ENCODE measurements at places on chromosomes 12 and 14.
A peak's percentile ranks its signal among the peaks of the same experiment; 100 is the strongest.

DNA sequence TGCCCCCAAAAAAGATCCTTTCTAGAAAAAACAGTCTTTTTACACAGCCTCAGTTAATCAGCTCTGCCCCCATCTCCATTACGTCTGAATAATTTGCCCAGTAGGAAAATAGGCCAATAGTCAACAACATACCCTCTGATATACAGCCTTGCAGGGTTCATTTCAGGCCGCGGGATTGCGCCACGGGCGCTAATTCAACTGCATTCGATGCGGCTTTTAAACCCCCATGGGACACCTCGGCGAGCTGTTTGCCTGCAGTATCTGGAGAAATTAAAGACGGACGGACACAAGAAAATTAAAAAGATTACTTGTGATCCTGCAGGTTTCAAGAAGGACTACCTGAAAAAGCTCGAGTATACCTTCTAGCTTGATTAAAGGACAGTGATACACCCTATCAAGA lies 36.1 kb downstream of the ERP29 start:
- DNase-seq = no peak

DNA sequence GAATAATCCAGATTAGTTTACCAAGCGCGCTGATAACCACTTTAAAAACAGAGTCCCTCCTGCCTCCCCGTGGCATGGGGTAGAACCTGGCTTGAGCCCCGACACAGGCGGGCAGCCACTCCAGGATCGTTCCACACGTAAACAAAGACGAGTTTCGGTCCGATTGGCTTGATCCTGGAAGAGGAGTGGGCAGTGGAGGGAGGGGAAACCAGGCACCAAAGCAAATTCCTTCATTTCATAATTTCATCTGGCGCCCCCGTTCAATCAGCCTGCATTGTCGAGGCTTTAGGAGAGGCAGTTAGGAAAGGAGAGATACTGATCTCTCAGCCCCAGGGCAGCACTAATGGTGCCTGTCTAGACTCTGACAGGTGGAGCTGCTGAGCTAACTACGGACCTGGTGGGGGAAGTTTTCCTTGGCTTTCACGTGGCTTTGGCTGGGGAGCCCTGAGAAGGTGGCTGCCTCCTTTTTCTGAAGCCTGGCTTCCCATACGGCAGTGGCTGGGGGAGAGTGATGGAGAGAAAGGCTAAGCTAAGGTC lies 751 bp upstream of the GPRC5A start:
- no peak for DNase-seq

- DNase-seq = no peak
Observed at GRCh38 chr12:612293-612692, 51.0 kb downstream of the NINJ2 start.

- no peak for DNase-seq
Observed at GRCh38 chr12:89882050-89882449, 173.4 kb upstream of the ATP2B1 start.

DNA sequence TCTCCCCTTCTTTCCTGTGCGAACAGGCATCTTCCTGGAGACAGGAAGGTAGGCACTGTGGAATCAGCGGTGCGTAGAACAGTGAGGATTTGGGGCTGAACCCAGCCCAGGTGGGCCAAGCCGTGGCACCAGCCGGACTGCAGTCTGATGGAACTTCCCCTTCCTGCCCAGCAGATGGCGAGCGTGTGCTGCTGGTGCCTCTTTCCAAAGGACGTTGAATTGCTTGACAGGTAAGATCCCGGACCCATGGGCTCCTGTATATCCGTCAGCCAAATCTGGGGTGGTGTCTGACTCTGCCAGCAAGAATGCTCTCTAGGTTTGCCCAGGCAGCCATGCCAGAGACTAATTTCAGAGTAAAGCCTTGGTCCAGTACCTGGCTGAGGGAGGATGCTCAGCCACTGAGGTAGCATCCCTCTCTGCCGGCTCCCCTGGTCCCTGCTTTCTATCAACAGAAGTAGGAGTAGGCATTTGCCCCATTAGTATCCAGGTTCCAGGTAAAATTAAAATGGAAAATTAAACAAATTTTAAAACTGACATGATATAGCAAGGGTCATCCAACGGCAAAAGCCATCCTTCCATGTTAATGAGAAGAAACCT lies 21.1 kb upstream of the KCNA5 start:
- peak; percentile 12 for DNase-seq

DNA sequence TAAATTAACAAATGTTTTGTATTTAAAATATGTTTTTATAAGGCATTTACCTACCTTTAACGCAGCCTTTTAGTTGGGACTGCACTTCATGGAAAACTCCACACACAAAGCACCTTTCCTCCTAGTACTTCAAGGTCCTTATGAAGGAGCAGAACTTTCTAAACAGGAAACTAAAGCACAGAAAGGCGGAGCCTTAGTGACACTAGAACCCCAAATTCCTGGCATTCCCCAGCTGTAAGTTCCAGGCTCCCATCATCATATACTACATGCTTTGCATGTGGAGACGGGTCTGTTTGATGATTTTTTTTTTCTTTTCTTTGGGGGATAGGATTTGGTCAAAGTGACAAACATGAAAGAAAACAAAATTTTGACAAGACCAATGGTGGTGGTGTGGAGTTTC lies 39.5 kb downstream of the STXBP6 start:
- no peak for DNase-seq

DNA sequence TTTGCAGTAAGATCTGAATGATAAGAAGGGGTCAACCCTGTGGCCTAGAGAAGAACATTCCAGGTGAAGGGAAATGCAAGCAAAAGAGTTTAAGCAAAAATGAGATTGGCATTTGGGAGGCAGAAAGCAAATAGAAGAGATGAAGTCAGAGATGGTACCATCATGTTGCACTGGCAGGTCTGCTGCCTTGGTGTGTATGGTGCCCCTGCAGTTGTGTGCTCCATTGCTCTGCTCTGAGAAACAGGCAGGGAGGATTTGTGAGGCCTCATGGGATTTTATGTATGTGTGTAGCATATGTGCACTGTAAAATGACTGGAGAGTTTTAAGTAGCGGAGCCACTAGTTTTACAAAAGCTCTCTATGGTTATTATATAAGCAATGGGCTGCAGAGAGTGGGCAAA lies 6.6 kb downstream of the LDHB start:
- DNase-seq = no peak

- no peak for DNase-seq
Observed at GRCh38 chr12:60162988-60163720, 567.3 kb downstream of the SLC16A7 start.

GRCh38 chr12:3680919-3681594 lies 71.9 kb downstream of the CRACR2A start:
- DNase-seq = no peak

- DNase-seq = no peak
Observed at GRCh38 chr14:60575008-60575407, 66.1 kb downstream of the SIX6 start.

DNA sequence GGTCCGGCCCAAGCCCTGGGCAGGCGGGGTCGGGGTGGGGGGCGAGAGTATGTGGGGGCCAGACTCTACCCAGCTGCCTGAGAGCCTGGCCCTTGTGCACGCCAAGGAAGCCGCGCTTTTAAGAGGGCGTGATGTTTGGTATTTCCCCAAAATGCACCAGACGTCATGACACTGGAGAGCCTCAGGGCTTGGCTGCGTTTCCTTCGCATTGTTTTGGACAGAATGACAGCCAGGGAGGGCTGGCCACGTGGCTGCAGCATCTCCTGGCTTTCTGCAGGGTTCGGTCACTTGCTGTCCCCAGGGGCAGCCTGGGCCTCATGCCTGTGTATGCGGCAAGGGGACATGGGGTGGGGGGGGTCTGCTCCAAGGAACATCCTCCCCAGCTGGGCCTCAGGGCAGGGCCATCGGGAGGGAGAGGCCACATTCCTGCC lies 16.1 kb upstream of the NUDT14 start:
- DNase-seq = no peak

- DNase-seq = no peak
Observed at GRCh38 chr14:92033906-92034687, 5.8 kb downstream of the TRIP11 start.

GRCh38 chr12:104282109-104282508 lies 21.4 kb upstream of the EID3 start:
- DNase-seq = no peak

Data from activated CD8-positive, alpha-beta memory T cell treated with anti-CD3 and anti-CD28 coated beads for 1 hour (primary cell).